Dermis microvascular lymphatic vessel endothelial cell (primary cell): ENCODE measurements at places on chromosomes 2 and 18. TPM values are rescaled to one million over a fixed set of nuclear protein-coding genes. Genes with fewer than 3 reads are reported as not detected.

The PLB1 gene
- total RNA-seq, result 0.26 and 0.38 TPM in 2 replicates

The FEV gene
- not detected in 2 replicates for total RNA-seq

The LCT gene
- not detected in 2 replicates for total RNA-seq

- DNase-seq, result peak; percentile 61
These were observed 81.4 kb upstream of the CABLES1 start for GRCh38 chr18:23053776-23054457.

- no peak for DNase-seq
These were observed 47.2 kb downstream of the PRKRA start for GRCh38 chr2:178403671-178404306.

- DNase-seq, result peak; percentile 49
These were observed 1.4 kb downstream of the RNF138 start for GRCh38 chr18:32093102-32093511.

DNA sequence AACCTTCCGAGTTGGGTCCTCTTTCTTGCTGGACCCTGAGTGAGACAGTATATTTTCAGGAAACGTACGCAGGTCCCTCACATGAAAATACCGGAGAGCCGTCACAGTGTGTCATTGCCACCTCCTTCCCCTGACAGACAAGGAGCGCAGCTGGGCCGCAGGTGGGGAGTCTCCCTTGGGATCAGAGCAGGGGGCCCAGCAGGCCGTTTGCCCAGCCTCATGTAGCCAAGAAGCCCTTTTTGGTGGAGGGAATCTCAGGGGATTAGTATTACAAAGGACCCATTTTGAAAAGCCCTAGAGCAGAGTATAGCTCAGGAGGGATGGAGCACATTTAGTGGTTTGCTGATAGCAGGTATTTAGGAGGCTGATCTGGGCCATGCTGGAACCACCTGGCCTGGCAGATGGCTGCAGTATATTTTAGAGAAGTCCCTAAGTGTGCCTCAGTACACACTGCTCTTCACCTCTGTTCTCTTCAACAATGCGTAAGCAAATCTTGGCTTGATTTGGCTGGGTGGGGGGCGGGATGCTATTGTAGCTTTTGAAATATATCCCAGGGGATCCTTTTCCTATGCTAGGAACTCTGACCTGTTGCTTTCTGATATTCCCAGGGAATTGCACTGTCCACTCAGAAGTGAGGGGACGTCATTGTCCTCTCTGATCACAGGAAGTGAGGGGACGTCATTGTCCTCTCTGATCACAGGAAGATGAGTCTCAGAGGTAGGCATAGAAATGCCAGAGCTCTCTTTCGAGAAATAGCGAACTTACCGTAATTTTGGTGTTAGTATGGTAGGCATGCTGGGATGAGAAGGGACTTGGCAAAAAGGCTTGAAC lies 171.9 kb downstream of the HRH4 start:
- DNase-seq, result no peak
